ENCODE measurements at places on chromosomes 1 and 21.

DNA sequence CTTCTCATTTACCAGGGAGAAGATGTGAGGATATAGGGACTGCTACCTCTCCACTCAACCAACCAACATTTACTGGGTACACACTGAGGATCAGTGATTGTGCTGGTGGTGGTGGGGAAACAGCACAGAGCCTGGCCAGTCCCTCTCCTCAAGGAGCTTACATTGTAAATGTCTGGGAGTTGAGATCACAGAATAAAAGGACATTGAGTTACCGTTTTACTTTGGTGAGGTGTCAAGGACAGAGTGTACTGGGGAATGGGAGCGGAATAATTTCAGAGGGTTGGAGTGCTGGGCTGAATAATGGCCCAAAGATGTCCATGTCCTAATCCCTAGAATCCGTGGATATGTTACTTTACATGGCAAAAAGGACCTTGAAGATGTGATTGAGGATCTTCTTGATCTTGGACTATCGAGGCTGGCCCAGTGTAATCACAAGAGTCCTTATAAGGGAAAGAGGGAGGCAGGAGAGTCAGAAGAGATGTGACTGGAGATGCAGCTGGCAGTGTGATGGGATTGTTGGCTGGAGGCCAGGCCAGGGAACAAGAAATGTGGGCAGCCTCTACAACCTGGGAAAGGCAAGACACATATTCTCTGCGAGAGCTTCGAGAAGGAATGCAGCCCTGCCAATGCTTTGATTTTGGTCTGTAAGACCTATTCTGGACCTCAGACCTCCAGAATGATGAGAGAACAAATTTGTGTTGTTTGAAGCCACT, 26.6 kb upstream of the RWDD3 start:
- no peak for DNase-seq

GRCh38 chr1:23800400-23801337, at the start of gene GALE:
TSS of gene GALE (minus strand) at chr1:23800754. CDS start at chr1:23799007, 1,747 bp downstream.
- DNase-seq = peak; percentile 99

- DNase-seq = no peak
Observed at GRCh38 chr1:43639976-43640794, 9.8 kb upstream of the KDM4A start.

- DNase-seq = no peak
Observed at GRCh38 chr1:194295685-194296084, 1109.3 kb upstream of the B3GALT2 start.

GRCh38 chr1:162094271-162094670, 24.8 kb downstream of the NOS1AP start:
- DNase-seq = no peak

- DNase-seq = no peak
Observed at GRCh38 chr1:91944087-91944486, 5.1 kb upstream of the BRDT start.

DNA sequence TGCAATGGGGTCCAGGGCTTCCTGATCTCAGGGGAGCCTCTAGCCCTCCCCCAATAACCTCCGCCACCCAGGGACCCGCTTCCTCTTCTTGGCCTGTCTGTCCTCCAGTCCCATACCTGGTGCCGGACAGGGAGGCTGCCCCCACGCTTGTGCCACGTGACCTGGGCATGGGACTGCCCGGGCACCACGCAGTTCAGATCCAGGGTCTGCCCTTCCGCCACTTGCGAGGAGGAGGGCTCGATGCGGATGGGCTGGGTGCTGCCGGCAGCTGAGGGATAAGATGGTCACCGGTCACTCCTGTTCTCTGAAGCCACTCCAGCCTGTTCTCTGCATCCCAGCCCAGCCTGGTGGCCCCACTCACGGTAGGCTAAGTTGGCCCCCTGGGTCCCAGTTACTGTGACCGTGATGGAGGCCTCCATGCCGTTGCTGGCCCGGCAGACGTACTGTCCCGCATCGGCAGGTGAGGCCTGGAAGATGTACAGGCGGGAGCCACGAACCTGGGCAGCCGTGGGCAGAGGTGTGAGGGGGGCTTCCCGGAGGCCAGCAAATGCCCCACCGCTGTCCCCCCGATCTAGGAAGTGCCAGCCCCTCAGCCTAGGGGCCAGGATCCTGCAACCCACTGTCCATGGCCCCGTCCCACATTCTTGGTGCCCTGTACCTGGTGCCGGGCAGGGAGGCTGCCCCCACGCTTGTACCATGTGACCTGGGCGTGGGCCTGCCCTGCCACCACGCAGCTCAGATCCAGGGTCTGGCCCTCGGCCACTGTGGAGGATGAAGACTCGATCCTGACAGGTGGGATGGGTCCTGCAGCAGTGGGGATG, 39.6 kb downstream of the LDLRAD2 start:
- DNase-seq = no peak

Measured in activated CD8-positive, alpha-beta memory T cell treated with anti-CD3 and anti-CD28 coated beads for 24 hours (primary cell).